ENCODE measurements at places on chromosomes 3 and 15. TPM values are rescaled to one million over a fixed set of nuclear protein-coding genes. Genes with fewer than 3 reads are reported as not detected.

PEAK1 gene
- total RNA-seq, result 211 TPM

GRCh38 chr15:62913246-62913645 is 129.3 kb upstream of the TPM1 start:
- H3K27me3 ChIP-seq, result no peaks in the 10 kb centered on the region
- H3K27ac ChIP-seq, result no peak overlapping the region
- no peak overlapping the region for H3K4me3 ChIP-seq
- no peaks in the 10 kb centered on the region for H3K4me1 ChIP-seq

FETUB gene
- not detected for total RNA-seq

GRCh38 chr3:158109295-158109803 is 540 bp upstream of the RSRC1 start:
- peak overlapping the region; percentile 92 for H3K4me3 ChIP-seq
- H3K4me1 ChIP-seq, result peaks cover 46% of the 10 kb centered on the region
- peaks cover 52% of the 10 kb centered on the region for H3K27me3 ChIP-seq
- DNase-seq, result no peak

GRCh38 chr3:100257586-100257985 is 3.2 kb upstream of the TBC1D23 start:
- no peaks in the 10 kb centered on the region for H3K36me3 ChIP-seq
- DNase-seq, result no peak
- peak overlapping the region; percentile 2 for H3K27ac ChIP-seq
- H3K27me3 ChIP-seq, result no peaks in the 10 kb centered on the region
- peaks cover 31% of the 10 kb centered on the region for H3K4me1 ChIP-seq
- no peak overlapping the region for H3K4me3 ChIP-seq

ROPN1 gene
- total RNA-seq, result not detected

GRCh38 chr3:52313774-52314188 is 2.3 kb upstream of the DNAH1 start:
- H3K4me3 ChIP-seq, result peak overlapping the region; percentile 13
- DNase-seq, result no peak
- no peaks in the 10 kb centered on the region for H3K27me3 ChIP-seq
- peak overlapping the region; percentile 60 for H3K27ac ChIP-seq

PARP14 gene
- 187 TPM for total RNA-seq

DNA sequence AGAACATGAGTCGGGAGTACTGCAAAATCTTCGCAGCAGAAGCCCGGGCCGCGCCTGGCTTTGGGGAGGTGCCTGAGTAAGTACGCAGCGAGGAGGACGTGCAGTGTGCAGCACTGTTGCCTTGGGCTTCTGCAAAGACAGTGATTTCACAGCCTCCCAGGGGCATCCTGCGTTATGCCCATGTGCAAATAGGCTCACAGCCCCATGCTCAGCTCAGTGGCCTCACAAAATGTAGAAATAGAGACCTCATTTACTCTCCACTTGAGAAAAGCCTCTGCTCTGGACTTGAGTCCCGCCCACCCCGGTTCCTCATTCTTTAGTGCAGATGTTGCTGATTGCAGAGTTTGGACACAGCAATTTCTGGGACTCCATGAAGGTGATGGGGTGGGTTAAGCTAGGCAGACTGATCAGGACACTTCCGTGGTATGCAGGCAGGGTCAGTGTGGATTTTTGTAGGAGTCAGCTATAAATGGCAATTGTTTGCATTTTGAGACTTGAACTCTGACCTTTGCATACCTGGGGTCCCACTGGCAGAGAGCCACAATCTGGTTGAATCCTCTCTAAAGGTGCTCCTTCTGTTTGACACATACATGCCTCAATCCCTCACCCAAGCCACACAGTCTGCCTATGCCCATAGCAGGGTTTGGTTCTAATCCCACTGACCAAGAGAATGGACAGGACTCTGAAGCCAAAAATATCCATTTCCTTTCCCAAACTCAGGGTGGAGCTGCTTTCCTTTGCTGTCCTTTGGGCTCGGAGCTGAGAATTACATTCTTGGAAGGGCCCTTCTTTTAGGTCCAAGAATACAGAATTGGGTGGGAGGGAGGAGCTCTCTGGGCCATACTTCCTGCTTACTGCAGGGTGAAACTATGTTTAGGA is 20.7 kb upstream of the SLC28A1 start:
- H3K4me3 ChIP-seq, result no peak overlapping the region
- H3K27me3 ChIP-seq, result no peaks in the 10 kb centered on the region
- no peaks in the 10 kb centered on the region for H3K36me3 ChIP-seq
- no peak overlapping the region for H3K27ac ChIP-seq

GRCh38 chr15:54594115-54594514 is 602.6 kb downstream of the RSL24D1 start:
- no peak overlapping the region for H3K27ac ChIP-seq
- H3K36me3 ChIP-seq, result no peaks in the 10 kb centered on the region
- no peak overlapping the region for H3K4me3 ChIP-seq
- no peaks in the 10 kb centered on the region for H3K4me1 ChIP-seq
- H3K27me3 ChIP-seq, result no peaks in the 10 kb centered on the region

DNA sequence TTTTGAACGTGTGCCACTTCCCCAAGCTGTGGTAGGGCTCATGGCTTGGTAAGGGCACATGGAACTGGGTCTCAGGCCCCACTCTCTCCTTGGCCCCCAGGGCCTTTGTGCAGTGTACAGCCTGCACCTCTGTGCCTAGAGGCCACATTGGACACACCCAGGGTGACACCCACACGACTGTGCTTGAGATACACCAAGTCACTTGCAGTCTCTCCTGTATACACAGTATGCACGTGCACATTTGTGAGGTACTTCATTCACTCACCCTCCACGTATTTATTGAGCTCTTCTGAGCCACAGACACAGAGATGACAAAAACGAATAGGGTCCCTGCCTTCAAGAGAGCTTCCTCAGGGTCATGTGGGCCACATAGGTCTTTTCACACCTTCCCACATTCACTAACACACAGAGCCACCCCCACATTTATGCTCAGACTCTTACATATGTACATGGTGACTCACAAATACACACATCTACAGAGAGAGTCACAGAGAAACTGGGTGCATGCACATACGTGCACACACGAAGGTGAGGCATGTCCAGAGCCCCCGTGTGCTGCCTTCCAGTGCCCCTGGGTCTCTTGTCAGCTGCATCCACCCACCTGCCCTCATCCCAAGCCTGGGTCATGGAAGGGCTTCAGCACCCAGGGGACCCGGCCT is 9.8 kb upstream of the TMEM115 start:
- peaks cover 37% of the 10 kb centered on the region for H3K4me1 ChIP-seq
- no peak overlapping the region for H3K27ac ChIP-seq
- H3K4me3 ChIP-seq, result no peak overlapping the region
- no peak for DNase-seq
- no peaks in the 10 kb centered on the region for H3K36me3 ChIP-seq
- no peaks in the 10 kb centered on the region for H3K27me3 ChIP-seq

Measured in spleen (tissue), 13 donors.